ENCODE measurements at places on chromosomes 2 and 18.

DNA sequence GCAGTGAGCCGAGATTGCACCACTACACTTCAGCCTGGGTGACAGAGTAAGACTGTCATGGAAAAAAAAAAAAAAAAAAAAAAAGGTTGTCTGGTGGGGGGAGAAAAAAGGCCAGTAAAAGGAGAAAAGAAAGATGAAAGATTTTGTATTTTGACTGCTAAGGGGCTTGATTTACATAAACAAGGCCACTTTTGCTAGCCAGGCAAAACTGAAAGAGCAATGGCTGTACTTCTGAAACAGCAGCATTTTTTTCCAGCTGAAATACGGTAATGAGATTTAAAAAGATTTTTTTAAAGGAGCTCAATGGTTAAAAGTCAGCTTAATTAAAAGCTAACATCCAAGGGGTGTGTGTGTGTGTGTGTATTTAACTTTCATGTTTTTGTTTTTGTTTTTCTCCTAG, 11.3 kb upstream of the OXER1 start:
- peak; percentile 52 for DNase-seq

- DNase-seq: no peak
These were observed 4.7 kb upstream of the DNAJB2 start for GRCh38 chr2:219274361-219274921.

GRCh38 chr2:115162494-115163293, 720.3 kb downstream of the DPP10 start:
- DNase-seq: no peak

DNA sequence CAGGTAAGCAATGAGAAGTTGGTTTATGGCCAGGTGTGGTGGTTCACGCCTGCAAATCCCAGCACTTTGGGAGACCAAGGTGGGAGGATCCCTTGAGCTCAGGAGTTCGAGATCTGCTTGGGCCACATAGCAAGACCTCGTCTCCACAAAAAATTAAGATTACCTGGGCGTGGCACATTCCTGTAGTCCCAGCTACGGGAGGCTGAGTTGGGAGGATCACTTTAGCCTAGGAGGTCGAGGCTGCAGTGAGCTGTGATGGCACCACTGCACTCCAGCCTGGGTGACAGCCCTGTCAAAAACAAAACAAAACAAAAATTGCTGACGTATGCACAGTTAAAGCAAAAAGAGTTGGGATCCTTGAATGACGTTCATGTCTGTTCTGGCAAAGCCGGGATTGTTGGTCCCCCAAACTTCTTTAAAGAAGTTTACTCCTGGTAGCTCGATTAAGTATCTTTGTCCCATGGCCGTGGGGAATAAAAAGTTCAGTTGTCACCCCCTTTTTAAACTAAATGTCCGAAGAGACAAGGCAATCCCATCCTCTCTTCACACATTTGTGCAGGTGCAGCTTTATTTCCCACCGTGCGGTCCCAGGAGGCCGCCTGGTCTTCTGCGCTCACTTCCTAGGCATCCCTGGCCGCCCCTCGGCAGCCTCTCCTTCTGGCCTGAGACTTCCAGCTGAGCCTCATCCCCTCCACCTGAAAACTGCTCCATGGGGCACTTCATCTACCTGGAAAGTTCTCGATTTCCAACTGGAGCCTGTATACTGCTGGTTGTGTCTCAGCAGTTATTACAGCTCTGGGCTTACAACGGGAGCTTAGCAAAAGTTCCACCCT, 762 bp upstream of the SPOPL start:
- DNase-seq: peak; percentile 31

GRCh38 chr2:54522624-54523281, 66.6 kb downstream of the SPTBN1 start:
- DNase-seq: peak; percentile 86

DNA sequence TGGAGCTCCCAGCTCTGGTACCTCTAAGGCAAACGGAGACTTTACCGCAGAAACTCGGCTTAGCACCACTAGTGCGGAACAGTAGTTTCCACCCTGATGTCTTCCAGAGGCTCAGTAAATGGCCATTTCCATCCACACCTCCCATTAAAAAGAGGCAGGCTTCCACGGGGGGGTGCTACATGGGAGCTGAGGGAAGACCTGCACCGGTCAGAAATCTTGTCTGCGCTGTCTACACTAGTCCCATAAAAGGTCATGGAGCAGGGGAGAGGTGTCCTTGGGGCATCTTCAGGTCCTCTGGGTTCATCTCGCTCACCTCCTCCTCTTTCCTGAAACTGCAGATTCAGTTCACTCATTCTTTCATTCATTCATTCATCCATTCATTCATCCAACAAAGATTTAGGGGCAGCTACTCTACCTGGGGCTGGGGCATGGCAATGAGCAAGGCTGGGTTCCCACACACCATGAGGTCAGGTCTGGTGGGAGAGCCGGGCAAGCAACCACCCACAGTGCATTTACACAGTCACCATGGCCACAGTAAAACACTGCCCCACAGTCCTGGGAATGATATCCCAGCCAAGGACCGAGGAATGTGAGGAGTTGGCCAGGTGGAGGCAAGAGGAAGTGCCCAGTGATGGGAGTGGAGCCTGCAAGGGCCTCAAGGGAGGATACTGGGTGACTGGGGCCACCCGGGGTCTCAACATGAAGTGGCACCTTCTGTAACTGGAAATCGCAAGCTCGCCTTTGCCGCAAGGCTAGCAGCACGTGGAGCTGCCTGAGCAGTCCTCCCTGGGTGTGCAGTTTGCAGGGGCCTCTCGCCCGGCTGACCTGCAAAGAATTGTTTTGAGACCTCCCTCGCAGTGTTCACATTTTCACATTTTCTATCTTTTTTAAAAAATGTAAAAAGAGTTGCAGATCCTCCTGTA, 180.2 kb upstream of the RAB6C start:
- no peak for DNase-seq

- no peak for DNase-seq
These were observed 281.5 kb downstream of the NEDD4L start for GRCh38 chr18:58325494-58325893.

DNA sequence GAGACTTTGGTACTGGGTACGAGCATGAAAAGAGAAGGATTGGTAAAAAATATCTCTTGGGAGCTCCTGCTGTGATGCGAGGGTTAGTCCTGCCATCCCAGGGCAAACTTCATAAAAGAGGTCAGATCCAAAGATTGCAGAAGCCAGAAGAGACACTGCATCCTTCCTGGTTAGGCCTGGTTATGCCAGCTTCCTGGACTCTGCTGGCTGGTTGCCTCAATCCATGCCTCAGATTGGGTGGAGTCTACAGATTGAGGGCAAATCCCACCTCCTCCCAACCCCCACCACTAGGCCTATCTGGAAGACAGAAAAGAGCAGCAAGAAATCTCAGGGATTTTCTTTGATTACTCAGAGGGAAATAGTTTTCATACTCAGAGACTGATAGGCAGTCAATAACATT, 5.3 kb upstream of the ACADL start:
- no peak for DNase-seq

DNA sequence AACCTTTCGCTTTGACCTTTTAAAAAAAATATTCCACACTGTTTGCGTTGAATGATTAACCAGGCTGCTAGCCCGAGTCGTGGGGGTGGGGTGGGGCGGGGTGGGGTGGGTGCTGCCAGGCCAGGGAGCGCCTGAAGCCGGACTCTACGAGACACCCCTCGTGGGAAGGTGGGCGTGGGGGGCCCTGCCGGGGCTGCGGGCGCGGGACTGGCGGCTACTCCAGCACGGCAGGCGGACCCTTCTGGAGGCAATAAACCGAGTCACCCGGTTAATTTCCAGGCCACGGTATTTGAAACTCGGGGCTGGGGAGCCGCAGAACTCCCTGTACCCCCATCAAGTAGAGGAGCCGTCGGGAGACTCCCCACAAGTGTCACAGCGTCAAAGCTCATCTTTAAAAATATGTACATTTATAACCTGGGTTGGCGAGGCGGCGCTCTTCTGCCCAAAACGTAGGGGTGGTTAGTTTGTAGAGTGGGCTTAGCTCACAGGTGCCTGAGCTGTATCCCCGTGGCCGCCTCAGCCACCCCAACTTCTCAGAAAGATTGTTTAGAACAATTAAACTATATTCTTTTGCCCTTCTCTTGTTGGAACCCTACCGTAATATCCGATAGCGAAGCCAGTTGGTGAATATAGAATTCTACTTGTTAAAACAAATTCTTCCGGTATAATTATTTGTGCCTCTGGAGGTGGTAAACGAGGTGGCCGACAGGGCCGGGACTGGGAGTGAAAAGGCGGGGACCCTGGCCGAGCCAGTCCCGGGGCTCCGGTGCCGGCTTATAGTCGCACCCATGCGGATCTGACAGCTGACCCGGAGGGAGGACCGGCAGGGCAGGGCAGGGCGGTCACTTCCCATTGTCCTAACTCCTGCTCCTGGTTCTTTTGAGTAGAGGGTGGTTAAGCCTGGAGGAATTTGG, 1.4 kb downstream of the B3GNT2 start:
- peak; percentile 53 for DNase-seq

DNA sequence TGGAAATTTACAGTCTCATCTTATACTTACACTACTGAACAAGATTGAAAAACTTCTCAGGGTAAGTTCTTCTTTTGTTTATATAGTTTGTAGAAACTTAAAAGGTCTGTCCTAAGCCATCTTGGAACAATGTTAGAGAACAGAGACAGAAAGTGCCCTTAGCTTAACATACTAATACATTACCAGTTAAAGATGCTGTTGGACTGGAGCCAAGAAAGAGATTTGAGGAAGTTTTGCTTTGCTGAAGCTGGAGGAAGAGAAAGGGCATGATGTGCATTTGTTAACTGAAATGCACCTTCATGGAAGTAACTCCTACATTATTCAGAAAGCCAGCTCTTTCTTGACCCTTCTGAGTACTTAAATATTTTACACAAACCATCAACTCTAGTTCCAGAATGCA, 66.5 kb upstream of the TNFRSF11A start:
- no peak for DNase-seq

GRCh38 chr2:14815201-14815600, 182.7 kb downstream of the LRATD1 start:
- no peak for DNase-seq

- DNase-seq: no peak
These were observed 82.6 kb downstream of the DGKD start for GRCh38 chr2:233436691-233437438.

GRCh38 chr2:240210198-240210965, 69.9 kb upstream of the OTOS start:
- DNase-seq: no peak

DNA sequence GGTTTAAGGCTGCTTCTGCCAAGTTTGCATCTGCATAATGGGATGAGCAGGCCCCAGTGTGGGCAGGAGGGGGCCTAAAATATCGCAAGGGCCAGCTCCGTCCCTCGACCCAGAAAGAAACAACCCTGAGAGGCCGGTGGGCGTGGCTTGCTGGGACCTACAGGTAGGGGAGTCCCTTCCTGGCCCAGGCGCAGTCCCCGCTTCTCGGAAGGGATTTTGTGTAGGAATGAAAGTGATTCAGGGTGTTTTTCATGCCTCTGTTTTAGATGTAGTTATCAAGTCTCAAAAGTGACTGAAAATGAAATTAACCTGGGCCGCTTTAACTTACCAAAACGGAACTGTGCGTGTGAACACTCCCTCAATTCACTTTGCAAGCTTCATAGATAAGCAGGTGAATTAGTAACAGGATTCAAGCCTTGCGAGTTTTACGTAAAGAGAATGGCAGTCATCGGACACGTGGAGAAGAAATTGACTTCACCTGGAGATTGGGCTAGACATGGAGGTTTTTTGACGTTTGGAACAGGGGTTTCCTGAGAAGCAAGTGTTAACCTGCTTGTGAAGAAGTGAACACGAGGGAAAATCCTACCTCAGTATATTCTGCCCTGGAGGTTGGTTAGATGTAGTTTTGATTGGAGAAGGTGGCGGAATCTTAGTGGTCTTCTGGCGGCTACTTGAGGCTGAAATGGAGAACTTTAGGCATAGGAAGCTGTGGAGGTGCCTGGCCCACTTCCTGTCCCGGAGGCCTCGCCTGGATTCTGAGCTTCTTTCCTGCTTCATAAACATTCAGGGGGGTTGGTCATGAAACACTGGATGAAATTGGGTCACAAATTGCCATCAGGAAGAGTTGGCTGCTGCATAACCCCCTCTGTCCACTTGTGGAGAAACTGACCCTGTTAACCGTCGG, 1.7 kb downstream of the NCK2 start:
- DNase-seq: peak; percentile 89

GRCh38 chr18:3995476-3996102, 459.5 kb downstream of the DLGAP1 start:
- DNase-seq: peak; percentile 77

DNA sequence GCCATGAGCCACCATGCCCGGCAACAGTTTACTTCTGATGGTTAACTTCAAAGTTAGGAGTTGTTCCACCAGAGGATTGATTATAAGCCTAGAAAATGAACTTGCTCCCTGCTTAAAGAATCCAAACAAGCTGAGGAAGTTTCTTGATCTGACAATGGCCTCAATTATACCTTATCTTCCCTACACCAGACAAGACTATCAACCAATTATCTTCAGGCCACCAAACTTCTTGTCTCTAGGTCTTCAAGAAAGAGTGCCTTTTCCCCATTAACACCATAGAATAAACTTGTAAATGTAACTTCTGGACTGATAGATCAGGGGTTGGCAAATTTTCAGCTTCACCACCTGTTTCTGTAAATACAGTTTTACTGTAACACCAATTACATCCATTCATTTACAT, 15.0 kb downstream of the ZC3H8 start:
- no peak for DNase-seq

- DNase-seq: peak; percentile 70
These were observed 293.9 kb upstream of the PARD3B start for GRCh38 chr2:204251158-204251997.

GRCh38 chr18:319720-320119, 51.9 kb upstream of the THOC1 start:
- DNase-seq: no peak

DNA sequence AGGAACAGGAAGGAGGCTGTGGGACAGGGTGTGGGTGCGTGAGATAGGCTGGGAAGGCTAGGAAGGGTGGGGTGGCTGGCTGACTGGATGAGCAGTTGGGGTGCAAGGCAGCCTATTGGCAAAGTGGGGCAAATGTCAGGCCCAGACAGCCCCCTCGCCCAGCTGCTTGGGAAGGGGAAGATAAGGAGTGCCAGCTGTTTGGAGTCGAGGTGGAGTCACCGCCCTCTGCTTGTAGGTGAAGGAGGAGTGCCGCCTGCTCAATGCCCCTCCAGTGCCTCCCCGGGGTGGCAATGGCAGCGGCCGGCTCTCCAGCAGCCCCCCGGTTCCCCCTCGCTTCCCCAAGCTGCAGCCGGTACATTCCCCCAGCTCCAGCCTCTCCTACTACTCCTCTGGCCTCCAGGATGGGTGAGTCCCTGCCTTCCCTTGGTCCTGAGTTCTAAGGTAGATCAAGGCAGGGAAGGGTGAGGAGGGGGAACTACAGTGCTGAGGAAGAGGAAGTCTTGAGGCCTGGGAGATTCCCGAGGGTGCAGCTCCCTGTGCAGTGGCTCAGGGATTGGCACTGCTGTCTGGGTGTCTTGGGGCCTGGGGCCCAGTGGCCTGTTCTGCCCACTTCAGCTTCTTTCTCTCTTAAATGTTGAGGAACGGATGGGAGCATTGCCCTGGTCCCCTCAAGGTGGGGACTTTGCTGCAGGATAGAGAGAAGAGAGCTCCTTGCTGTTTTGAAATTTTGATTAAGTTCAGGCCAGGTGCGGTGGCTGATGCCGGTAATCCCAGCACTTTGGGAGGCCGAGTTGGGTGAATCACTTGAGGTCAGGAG, 13.3 kb downstream of the GAREM2 start:
- DNase-seq: no peak
